ENCODE measurements at places on chromosomes 4 and X.

DNA sequence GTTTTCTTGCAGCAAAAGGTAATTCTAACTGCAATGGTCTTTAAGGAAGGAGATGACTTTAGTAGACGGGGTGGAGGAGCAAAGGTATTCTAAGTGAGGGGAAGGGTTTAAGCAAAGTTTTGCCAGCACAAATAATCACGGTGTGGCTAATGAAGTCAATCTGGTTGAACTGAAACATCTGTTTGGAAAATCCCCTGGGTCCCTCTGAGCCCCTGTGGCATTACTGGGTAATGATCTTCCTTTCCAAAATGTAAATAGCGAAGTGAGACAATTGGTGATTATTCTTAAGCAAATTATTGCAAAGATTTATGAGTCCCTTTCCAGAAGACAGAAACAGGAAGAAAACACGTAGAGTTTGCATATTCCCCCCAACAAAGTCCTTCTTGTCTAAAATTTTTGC, 47.2 kb downstream of the FGFBP1 start:
- DNase-seq = no peak

- no peak for DNase-seq
These were observed 23.2 kb upstream of the FAM90A26 start for GRCh38 chr4:9146967-9147366.

GRCh38 chr4:22356987-22357596, 158.8 kb downstream of the ADGRA3 start:
- DNase-seq = no peak

GRCh38 chr4:69518538-69519198, 23.0 kb upstream of the UGT2B4 start:
- DNase-seq = peak; percentile 24

GRCh38 chr4:90766837-90767236, 639.6 kb downstream of the CCSER1 start:
- no peak for DNase-seq

- DNase-seq = no peak
These were observed 160.4 kb downstream of the SHROOM3 start for GRCh38 chr4:76595435-76595834.

DNA sequence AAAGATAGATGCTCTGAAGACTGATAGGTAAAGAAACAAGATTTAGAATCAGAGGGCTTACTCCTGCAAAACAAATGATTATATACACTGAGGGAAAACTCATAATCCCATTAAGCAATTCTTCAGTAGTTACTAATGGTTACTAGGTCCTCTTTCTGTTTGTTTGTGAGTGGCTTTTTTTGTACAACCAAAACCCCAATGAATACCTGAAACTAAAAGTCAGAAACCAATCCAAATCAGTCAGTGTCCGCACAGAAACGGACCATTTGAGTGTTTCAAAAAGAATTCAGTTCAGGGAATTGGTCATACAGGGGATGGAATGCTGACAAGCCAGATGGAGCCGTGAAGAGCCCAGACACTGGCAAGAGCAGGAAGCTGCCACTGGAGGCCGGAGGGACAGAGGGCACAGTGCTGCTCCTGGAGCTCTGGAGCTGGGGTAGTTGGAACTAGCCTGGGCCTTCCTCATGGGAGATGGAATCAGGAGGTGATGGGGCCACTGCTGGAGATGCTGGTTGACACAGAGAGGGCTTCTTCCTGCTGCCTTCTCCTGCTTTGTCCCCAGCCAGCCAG, 31.9 kb downstream of the SETD7 start:
- DNase-seq = no peak

DNA sequence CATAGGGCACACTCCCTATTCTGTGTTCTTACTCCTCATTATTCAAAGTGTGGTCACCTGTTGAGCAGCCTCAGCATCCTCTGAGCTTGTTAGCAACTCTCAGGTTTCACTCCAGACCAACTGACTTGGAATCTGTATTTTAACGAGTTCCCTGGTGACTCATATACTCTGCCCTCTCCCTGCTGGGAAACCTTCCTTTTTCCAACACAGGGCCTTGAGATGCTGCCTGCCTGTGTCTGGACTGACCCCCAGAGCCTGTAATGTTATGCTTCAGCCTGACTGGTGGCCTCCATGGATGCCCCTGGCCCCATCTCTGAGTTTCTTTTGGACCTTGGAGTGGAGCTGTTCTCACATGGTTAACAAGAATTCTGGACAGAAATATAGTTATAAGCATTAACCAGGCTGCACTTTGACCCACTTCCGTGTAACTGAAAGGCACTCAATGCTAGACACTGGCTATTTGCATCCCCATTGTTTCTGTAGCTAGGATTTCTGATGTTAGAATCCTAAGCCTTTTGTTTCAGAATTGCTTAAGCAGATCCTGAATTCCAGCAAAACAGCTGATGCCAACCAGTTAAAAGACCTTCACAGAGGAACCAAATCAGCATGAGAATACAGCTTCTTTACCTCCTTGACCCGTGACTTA, 262.6 kb downstream of the STIM2 start:
- DNase-seq = no peak
